ENCODE measurements at places on chromosomes 4 and X.

GRCh38 chr4:181528570-181529184 is 714.5 kb upstream of the TENM3 start:
- DNase-seq: peak; percentile 74

DNA sequence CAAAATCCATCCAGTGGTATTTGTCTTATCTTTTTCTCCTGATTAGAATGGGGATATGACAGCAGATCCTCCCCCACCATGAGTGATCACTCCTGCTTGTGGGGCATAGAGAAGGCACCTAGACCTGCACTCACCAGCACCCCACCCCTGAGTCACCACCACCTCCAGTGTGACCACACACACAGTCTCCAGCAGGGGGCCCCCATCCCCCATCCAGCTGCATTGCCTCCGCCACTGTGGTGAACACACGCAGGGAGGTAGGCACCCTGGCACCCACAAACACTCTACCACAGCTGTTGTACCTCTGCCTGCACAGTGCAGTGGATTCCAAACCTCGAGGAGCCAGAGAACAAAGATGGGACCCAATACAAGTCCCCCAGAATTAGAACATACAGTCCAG is 9.0 kb upstream of the MAGEA8 start:
- DNase-seq: no peak

GRCh38 chr4:3345384-3345783 is 52.6 kb downstream of the RGS12 start:
- no peak for DNase-seq

DNA sequence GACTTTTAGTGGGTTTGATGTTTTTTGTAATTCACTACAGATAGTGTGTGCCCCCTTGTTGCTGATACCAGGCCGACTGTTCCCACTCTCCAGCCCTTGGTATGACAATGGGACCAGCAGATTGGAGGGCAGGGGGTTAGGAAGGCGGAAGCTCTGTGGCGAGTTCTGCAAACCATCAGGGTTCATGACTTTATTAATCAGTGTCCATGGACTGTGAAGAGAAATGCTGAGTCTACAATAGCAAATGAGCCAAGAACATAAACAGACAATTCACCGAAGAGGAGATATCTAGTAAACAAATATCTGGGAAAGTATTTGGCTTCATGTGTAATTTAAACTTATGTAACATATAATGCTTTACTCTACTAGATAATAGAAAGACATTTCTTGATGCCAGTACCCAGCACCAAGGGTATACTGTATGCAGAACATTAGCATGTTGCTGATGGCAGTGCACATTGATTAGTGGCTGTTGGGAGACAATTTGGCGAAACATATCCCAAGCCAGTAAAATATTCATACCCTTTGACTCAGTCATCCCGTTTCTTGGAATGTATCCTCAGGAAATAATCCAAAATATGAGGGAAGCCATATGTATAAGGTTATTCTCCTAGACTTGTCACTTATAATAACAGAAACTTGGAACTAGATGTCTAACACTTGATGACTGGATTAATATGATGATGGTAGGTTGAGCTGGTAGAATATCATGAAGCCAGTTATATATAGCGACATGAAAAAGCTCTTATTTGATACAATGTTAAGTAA is 169.4 kb downstream of the PTTG2 start:
- DNase-seq: no peak

- no peak for DNase-seq
Observed at GRCh38 chr4:22884157-22884556, 191.4 kb downstream of the GBA3 start.

- no peak for DNase-seq
Observed at GRCh38 chrX:6681521-6682145, 146.7 kb upstream of the VCX3A start.

DNA sequence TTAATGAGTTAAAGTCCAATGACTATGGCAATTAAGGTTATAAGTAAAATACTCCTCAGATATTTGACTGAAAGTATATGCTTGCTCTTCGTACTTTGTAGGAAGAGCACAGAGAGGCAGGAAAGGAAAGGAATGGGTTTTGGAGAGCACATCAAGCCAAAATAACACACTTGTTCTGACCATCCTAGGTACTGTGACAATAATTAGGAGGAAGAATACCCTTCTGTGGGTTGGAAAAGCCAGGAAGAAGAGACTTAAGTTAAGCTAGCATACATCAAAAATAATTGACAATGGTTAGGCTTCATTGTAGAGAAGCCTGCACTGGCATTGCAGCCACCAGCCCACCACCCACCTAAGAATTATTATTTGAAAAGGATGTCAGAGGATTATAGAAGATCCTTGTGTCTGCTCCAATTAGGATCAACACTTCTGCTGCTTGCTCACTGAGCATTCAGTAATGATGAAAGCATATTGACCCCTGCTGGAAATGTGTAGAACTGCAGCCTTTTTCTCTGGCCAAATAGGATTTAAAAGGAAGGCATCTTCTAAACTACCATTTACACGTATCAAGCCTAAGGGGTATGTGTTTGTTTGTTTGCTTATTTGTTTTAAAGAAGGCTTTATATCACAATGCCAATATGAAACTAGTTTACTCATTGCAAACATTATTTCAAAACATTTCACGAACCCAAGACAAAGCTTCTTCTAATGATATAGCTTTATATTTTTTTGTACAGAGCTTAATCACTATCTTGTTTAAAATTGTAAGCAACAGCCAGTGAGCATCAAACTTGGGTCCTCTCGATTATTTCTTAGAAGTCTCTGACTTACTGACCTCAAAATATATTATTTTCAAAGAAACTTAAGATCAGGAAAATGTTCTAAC is 286.2 kb upstream of the TET2 start:
- peak; percentile 20 for DNase-seq

GRCh38 chr4:24889991-24890390 is 22.9 kb downstream of the CCDC149 start:
- DNase-seq: no peak

GRCh38 chrX:34343001-34343400 is 210.9 kb upstream of the FAM47A start:
- DNase-seq: no peak

- DNase-seq: no peak
Observed at GRCh38 chrX:16633754-16634153, 16.2 kb upstream of the S100G start.

DNA sequence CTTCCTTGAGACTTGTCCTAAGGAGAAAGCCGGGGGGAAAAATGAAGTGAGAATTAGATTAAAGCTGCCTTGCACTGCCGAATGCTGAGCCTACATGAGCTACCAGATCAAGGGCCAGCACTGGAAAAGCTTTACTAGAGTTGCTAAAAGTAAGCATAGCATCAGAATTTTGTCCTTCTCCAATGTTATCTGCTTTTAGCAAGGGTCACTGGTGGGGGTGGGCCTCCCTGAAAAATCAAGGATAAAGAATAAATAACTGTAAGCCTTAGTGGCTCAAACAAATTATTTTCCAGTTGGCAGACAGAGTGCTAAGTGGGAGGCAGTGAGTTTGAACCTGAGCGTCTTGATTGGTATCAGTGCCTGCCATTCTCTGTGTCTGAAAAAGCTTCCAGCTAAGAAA is 310.5 kb upstream of the PITX2 start:
- DNase-seq: no peak

GRCh38 chr4:10267066-10267465 is 150.5 kb upstream of the WDR1 start:
- DNase-seq: no peak

DNA sequence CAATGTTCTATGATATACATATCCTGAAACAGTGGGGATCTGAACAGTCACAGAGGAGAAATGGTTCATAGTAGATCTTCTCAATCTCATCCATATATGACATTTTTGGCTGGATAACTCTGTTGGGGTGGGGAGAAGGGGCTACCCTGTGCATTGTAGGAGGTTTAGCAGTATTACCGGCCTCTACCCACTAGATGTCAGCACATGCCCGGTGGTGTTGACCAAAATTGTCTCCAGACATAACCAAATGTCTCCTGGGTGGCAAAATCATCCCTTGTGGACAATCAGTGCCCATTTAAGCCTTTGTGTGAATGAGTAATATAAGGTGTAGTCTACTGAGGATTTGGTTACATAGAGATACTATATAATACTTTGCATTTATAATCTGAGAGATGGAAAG is 89.9 kb downstream of the PLS3 start:
- DNase-seq: peak; percentile 52

DNA sequence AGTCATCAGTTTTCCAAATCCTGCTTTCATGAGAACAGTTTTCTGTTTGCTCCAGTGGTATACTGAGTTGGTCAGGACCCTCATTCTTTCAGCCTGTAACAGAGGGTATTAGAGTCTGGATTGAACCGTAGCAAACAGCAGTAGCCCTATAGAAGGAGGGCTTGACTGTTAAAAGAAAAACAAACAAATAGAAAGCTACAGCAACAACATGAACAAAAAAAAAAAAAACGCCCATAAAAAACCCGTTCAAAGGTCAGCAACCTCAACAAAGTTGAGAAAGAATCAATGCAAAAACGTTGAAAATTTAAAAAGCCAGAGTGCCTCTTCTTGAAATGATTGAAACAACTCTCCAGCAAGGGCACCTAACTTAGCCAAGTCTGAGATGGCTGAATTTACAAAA is 64.7 kb upstream of the UGT2B10 start:
- DNase-seq: no peak

GRCh38 chrX:55907968-55908607 is 190.5 kb downstream of the RRAGB start:
- DNase-seq: peak; percentile 67

- no peak for DNase-seq
Observed at GRCh38 chr4:141350122-141350905, 129.6 kb downstream of the ZNF330 start.

DNA sequence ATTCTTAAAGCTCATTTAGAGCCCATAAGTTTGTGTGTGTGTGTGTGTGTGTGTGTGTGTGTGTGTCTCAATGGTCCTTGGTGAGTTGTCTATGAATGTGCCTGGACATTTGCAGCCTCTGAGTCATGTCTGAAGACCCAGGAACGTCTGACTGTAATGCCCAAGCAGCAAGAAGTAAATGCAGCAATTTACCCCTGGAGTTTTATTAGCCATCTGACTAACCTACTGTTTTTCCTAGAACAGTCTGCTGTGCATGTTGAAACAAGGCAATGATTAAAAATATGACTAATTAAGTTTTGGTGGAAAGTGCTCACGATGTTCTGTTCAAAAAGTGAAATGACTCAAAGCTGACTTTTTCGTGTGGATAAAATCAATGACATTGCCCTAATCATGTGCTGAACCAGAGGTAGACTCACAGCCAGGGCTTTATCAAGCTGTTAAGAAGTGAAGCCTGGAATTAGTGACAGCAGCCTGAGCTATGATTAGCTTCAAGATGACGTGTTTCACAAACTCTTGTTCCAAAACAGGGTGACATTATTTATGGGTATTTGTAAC is 201.6 kb downstream of the CPE start:
- no peak for DNase-seq

- DNase-seq: no peak
Observed at GRCh38 chrX:150157291-150157690, 205.8 kb upstream of the MAMLD1 start.

GRCh38 chr4:58776627-58777026 is 1666.4 kb upstream of the IGFBP7 start:
- no peak for DNase-seq

DNA sequence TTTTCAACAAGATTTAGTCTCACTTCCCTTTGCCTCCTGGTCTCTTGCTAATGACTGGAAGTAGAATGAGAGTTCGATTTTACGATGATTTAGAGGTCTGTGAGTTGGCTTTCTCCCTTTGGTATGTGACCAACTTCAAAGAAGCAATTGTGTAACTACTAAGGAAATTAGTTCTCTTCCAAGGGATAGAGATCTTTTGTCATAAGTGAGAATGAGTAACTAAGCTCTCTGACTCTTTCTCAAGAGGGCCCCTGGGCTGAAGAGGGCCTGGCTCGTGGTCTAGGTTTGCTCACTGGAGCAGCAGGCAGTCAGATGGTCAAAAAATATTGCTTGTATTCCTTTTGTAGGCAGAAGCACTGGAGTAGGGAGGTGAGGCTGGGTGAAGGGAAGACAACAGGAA is 176.3 kb downstream of the ENOX2 start:
- DNase-seq: no peak

GRCh38 chr4:188372829-188373228 is 233.6 kb downstream of the TRIML1 start:
- DNase-seq: no peak

GRCh38 chrX:107730991-107731766 is 44.4 kb downstream of the TSC22D3 start:
- DNase-seq: no peak

- no peak for DNase-seq
Observed at GRCh38 chr4:185969657-185970056, 99.3 kb upstream of the TLR3 start.

DNA sequence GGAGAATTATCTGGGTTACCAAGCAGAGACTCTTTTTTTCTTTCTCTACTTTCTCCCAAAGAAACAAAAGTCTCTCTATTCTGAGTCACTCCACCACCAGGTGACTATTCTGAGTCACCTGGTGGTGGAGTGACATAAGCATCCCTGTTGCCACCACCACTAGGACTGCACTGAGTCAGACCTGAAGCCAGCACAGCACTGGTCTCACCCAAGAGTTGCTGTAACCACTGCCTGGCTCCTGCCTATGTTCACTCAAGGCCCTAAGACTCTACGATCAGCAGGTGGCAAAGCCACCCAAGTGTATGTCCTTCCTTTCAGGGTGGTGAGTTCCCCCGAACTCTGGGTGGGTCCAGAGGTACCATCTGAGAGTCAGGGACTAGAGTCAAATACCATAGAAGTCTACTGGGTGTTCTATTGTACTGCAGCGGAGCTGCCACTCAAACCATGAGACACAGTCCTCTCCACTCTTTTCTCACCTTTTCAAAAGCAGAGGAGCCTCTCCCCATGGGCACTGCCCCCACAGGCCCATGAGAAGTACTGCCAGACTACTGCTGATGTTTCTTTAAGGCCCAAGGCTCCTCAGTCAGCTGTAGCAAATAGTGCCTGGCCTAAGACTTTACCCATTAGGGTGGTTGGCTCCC is 209.6 kb upstream of the IRS4 start:
- no peak for DNase-seq

- no peak for DNase-seq
Observed at GRCh38 chrX:45614853-45615252, 414.2 kb upstream of the DIPK2B start.

- DNase-seq: no peak
Observed at GRCh38 chrX:134623293-134624045, 34.8 kb downstream of the PLAC1 start.

GRCh38 chr4:94759767-94760211 is 2.0 kb downstream of the BMPR1B start:
- no peak for DNase-seq

- DNase-seq: no peak
Observed at GRCh38 chr4:6620891-6621555, 19.5 kb upstream of the MRFAP1 start.

- no peak for DNase-seq
Observed at GRCh38 chr4:105715692-105716278, 7.2 kb downstream of the GSTCD start.
